Upper lobe of right lung (tissue), 1 donor: ENCODE measurements at places on chromosomes 1 and 21. TPM values are rescaled to one million over a fixed set of nuclear protein-coding genes. Genes with fewer than 3 reads are reported as not detected.

IGSF8 gene
- 37.5 TPM for total RNA-seq

KIAA1614 gene
- 5.5 TPM for total RNA-seq

- H3K27ac ChIP-seq = no peak overlapping the region
- H3K4me3 ChIP-seq = no peak overlapping the region
- DNase-seq = peak; percentile 11
- H3K36me3 ChIP-seq = peaks cover 6% of the 10 kb centered on the region
Observed at GRCh38 chr1:161006563-161006962, 14.4 kb downstream of the F11R start.

GRCh38 chr1:183222909-183223308 is 36.8 kb downstream of the LAMC2 start:
- no peak overlapping the region for H3K4me3 ChIP-seq
- no peaks in the 10 kb centered on the region for H3K27me3 ChIP-seq
- H3K27ac ChIP-seq = no peak overlapping the region

- H3K4me3 ChIP-seq = no peak overlapping the region
- H3K27ac ChIP-seq = no peak overlapping the region
Observed at GRCh38 chr21:36207577-36208320, 51.1 kb downstream of the DOP1B start.

GRCh38 chr1:71762514-71763255 is 519.7 kb downstream of the NEGR1 start:
- H3K4me3 ChIP-seq = no peak overlapping the region
- DNase-seq = no peak
- no peaks in the 10 kb centered on the region for H3K4me1 ChIP-seq
- no peaks in the 10 kb centered on the region for H3K36me3 ChIP-seq

BRDT gene
- total RNA-seq = not detected

DNA sequence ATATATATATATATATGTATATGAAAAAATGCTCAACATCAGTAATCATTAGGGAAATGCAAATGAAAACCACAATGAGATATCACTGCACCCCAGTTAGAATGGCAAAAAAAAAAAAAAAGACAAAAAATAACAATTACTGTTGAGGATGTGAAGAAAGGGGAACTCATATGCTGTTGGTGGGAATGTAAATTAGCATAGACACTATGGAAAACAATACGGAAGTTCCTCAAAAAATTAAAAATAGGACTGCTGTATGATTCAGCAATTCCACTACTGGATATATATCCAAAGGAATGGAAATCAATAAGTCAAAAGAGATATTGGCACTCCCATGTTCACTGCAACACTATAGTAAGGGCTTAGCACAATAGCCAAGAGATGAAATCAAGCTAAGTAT is 41.5 kb upstream of the CTBS start:
- H3K27ac ChIP-seq = no peak overlapping the region
- H3K36me3 ChIP-seq = no peaks in the 10 kb centered on the region
- DNase-seq = no peak
- H3K4me1 ChIP-seq = peaks cover 5% of the 10 kb centered on the region
- H3K4me3 ChIP-seq = no peak overlapping the region
- H3K27me3 ChIP-seq = no peaks in the 10 kb centered on the region

CFAP107 gene
- total RNA-seq = not detected

RNU1-3 gene
- 6,622 TPM for total RNA-seq

DNA sequence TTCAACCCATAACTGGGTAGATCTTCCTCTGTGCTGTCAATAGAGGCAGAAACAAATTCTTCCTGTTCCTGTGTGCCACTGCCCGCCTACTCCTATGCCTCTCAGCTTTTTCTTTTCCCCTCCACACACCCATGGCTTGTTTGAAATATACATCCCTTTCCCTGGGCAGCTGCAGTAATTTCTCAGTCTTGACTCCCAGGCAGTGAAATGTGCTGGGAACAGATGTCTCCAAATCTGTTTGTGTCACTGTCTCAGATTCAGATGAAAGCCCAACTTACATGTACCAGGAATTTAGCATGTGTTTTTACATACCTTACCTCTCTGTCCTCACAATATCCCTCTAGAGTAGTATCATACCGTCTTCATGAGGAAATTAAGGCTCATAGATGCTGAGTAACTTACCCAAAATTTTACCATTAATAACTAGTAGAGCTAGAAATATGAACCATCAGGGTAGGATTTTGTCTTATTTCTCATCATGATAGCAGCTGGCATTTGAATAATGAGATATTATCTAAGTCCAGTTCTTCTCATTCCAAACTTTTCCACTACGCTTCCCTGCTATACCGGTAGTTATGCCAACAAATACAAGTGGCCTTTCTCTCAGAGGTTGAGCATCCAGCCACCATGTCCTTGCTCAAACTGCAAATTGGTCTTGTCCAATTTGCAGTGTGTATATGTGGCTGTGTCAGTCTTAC is 4.7 kb upstream of the VASH2 start:
- H3K27me3 ChIP-seq = peaks cover 14% of the 10 kb centered on the region
- no peaks in the 10 kb centered on the region for H3K36me3 ChIP-seq
- no peak overlapping the region for H3K27ac ChIP-seq
- peaks cover 8% of the 10 kb centered on the region for H3K4me1 ChIP-seq

KDF1 gene
- total RNA-seq = 10.5 TPM

PALMD gene
- 21.5 TPM for total RNA-seq

DNA sequence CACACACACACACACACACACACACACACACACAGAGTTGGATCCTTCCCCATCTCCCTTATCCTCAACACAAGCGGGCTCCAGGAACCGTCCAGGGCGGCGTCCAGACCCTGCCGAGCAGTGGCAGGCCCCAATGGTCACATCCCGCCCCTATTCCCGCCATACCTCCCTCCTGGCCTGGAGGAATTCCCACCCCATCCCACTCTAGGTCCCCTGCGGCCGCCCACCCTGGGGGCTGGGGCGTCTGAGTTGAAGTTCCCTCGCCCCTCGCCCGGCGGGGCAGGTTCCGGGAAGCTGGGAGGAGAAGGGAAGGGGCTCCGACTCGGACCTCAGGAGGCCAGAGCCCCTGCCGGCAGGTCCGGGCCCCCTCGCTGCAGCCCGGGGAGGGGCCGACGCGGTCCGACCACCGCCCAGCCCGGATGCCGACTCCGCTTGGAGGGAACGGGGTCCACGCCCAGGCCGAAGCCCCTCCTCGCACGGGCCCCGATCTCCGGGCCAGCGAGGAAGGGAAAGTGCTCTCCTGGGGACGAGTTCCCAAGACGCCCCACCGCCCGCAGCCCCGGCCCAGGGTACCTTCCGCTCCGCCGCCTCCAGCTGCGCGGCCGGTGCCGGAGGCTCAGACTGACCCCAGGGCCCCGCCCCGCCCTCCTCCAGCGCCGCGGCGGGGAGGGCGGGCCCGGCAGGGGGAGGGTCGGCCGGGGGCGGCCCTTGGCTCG is at the start of gene RHOC:
Gene RHOC, minus strand, starts transcription at position 623 of the 716 bp plus-strand sequence. CDS start 3,328 bp downstream, outside the sequence.
- H3K27ac ChIP-seq = peak within 1 kb of the TSS; percentile 92
- H3K27me3 ChIP-seq = no peaks in the 10 kb centered on the region
- peak; percentile 88 for DNase-seq
- peaks cover 19% of the 10 kb centered on the region for H3K36me3 ChIP-seq
- H3K4me3 ChIP-seq = peak within 1 kb of the TSS; percentile 97

ACBD3 gene
- 42.2 TPM for total RNA-seq

RGL1 gene
- total RNA-seq = 40.9 TPM

DNA sequence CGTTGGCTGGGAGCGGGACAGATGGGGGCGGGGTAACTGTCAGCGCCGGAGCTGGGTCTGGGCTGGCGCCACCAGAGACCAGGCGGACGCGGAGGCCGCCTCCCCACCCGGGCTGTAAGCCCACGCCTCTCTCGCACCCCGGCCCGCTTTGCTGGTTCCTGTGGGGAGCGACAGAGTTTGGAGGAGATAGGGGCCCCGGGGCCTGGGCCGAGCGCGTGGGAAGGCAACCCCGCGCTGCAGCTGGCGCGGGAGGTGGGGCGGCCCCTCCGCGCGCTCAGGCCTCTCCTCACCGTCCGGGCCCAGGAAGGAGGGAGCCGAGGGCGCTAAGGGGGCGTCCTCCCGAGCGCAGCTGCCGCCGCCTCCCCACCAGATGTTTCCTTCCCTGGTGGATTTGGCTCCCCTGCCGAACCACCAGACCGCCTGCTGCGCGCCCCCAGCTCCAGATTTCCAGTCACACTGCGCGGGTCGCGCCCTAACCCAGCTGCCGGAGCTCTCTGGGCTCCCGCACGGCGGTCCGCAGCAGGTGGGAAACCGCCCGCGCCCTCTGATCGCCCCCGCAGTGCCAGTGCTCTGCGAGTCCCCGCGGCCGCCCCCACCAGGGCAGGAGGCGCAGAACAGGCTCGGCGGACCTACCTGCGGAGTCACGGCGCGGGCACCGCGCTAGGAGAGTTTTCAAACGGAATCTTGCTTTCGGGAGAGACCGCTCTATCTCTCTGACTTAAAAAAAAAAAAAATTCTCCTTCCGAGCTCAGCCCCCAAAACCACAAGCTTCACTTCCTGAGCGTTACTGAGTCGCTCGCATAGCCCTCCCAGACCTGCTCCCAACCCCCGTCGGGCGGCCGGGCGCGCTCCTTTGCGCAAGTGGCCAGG is 1.1 kb downstream of the GFI1 start:
- peaks cover 82% of the 10 kb centered on the region for H3K27me3 ChIP-seq
- peak; percentile 81 for DNase-seq
- H3K4me1 ChIP-seq = peaks cover 50% of the 10 kb centered on the region
- peak overlapping the region; percentile 58 for H3K27ac ChIP-seq
- peak overlapping the region; percentile 55 for H3K4me3 ChIP-seq

DNA sequence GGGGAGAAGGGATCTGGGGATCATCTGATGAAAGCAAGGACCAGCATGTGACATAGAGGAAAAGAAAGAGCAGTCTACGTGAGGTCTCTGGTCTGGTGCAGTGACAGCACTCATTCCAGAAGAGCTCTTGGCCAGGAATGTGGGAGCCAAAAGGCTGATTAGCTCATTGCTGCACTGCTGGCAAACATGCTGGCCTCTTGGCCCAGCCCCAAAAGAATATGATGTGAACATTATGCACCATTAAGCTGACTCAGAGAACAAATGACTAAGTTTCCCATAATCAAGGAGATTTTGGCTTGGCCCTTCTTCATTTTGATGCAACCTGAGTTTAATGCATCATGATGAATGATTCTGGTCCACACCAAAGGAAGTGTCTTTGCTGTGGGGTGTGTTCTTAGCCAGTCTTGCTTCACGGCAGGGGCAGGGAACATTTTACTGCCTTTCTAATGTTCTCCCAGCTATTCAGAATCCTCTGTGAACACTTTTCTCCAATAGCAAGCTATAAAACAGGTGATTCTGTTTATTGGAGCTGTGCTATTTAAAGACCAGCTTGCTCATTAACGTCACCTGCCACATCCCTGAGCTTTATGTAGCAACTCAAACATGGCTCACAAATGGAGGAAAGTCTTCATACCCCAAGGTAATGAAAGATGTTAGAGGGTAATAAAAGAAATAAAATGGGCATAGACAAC is 55.1 kb downstream of the PCBP3 start:
- H3K4me1 ChIP-seq = peaks cover 3% of the 10 kb centered on the region
- H3K36me3 ChIP-seq = no peaks in the 10 kb centered on the region
- no peaks in the 10 kb centered on the region for H3K27me3 ChIP-seq
- no peak overlapping the region for H3K4me3 ChIP-seq
- no peak for DNase-seq
- no peak overlapping the region for H3K27ac ChIP-seq

DNA sequence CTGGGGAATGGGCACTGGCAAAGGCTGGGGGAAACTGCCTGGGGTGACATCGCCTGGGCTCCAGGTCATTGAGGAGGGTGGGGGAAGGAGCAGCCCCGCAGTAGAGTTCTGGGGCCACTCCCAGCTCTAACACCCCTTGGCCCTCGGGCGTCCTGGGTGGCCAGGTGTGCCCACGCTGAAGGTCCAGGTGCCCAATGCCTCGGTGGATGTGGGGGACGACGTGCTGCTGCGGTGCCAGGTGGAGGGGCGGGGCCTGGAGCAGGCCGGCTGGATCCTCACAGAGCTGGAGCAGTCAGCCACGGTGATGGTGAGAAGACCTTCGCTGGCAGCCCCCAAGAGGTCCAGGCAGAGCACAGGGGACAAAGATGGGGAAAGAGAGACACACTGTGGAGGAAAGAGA is 7.7 kb downstream of the NTRK1 start:
- no peak overlapping the region for H3K4me3 ChIP-seq
- H3K36me3 ChIP-seq = no peaks in the 10 kb centered on the region
- H3K27me3 ChIP-seq = peaks cover 21% of the 10 kb centered on the region
- no peak overlapping the region for H3K27ac ChIP-seq

TMEM35B gene
- 50.9 TPM for total RNA-seq

KCNH1 gene
- not detected for total RNA-seq
